ENCODE measurements at places on chromosomes 13 and 19.

DNA sequence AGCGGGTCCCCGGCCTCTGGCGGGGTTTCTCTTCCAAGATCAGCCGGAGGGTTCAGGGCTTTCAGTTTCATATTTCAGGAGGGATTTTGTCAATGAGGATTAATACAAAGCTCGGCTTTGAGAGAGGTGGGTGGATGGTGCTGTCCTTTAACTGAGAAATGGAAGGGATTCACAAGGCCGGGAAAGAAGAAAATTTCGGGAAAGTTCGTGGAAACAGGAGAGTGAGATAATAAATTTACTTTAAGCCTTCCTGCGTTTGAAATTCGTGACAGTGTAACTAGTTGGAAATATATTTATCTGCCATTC is 283 bp upstream of the PARP4 start:
- DNase-seq: no peak

- no peak for DNase-seq
Measured at GRCh38 chr13:77143431-77143830, 116.5 kb upstream of the FBXL3 start.

DNA sequence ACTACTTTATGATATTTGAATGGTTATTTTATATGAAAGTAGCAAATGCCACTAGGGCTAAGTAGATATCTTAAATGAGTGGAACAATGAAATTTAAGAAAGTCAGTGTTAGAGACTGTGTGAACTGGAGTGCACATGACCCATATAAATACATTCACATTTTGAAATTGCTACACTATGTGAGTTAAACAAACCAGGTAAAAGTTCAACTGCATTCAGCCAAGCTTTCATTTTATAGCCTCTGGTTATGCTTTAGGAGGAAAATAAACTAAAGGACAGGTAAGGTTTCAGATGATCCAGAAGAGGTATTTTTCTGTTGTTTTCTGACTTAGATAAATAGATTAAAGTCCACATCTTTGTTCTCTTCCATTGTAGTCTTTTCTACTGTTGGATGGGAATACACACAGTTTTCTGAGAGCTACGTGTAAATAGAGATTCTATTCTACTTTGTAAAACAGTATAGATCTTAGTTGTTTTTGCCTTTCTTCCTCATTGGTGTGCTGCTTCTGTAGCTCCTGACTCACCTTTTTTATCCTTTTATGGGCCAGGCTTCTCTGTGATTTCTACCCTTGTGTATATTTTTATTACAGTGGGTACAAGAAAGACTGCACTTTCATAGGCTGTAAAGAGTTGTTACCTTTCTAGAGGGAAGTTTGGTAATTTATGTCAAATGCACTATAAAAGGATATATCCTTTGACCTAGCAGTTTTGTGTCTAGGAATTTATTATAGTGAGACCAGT is 54.6 kb upstream of the KCTD4 start:
- DNase-seq: no peak

DNA sequence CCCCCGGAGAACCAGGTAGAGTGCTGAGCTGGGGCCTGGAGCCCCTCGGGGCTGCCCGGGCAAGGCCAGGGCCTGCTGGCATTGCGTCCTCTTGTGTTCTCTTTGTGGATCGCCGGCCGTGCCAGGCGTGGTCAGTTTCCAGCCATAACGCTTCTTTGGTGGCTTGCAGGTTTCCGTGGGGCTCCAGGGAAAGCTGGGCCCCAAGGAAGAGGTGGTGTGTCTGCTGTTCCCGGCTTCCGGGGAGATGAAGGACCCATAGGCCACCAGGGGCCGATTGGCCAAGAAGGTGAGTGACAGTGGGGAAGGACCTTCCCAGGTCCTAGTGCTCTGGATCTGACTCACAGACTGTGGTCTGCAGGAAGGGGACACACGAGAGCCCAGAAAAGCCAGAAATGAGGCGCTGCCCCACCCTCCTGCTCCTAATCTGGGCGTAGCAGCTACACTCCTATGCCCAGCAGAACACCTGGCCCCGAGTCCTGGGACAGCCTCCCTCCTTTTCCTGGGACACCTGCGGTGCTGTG is 57.5 kb downstream of the RAB20 start:
- DNase-seq: no peak

- no peak for DNase-seq
Measured at GRCh38 chr19:15257782-15258181, 25.5 kb upstream of the EPHX3 start.

- no peak for DNase-seq
Measured at GRCh38 chr13:102693776-102694175, 1.1 kb downstream of the METTL21C start.

DNA sequence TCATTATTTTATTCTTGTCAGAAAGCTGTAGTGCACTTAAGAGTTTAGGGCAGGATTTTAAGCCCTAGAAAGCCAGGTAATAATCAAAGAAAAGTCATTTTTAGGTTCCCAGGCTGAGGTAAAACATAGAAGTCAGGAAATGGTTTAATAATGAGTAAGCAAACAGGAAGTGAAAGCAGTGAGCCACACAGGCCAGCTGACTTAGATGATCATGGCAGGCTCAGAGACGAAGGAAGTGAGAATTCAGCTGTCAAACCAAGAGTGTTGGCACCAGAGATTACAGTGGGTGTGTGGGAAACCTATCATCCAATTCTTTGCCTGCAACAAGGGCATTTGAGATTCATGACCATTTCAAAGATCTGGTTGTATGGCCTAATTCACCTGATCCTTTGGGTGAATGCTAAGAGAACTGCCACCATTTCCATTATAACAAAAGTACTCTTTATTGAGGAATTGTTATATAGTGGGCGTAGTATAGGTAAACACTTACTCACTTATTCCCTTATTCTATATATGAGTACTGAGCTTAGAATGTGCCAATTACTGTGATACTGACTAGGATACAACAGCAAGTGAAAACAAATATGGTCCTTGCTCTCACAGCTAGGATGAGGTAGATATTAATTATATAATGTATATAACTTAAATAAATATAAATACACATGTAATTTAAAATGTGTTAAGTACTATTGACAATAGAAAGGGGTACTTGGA is 103.7 kb upstream of the EDNRB start:
- DNase-seq: peak; percentile 32
